Right atrium auricular region (tissue), 2 donors: ENCODE measurements at places on chromosomes 2 and 18. TPM values are rescaled to one million over a fixed set of nuclear protein-coding genes. Genes with fewer than 3 reads are reported as not detected.
A peak's percentile ranks its signal among the peaks of the same experiment; 100 is the strongest.

GRCh38 chr2:172038121-172038520 is 38.4 kb downstream of the METAP1D start:
- no peaks in the 10 kb centered on the region for H3K27me3 ChIP-seq
- no peak overlapping the region for H3K27ac ChIP-seq
- H3K4me3 ChIP-seq: no peak overlapping the region
- H3K4me1 ChIP-seq: no peaks in the 10 kb centered on the region

- H3K27ac ChIP-seq: peak overlapping the region; percentile 51
- DNase-seq: no peak
- H3K36me3 ChIP-seq: no peaks in the 10 kb centered on the region
These were observed 52.8 kb upstream of the HAAO start for GRCh38 chr2:42844901-42845821.

GRCh38 chr2:70498528-70498927 is 55.1 kb downstream of the TGFA start:
- no peak overlapping the region for H3K4me3 ChIP-seq
- DNase-seq: no peak
- H3K27ac ChIP-seq: no peak overlapping the region

- no peaks in the 10 kb centered on the region for H3K27me3 ChIP-seq
- H3K4me1 ChIP-seq: no peaks in the 10 kb centered on the region
- no peak overlapping the region for H3K4me3 ChIP-seq
- H3K27ac ChIP-seq: no peak overlapping the region
- no peak for DNase-seq
These were observed 948.0 kb downstream of the DSC3 start for GRCh38 chr18:30094556-30094955.

GRCh38 chr2:101610750-101611315 is 86.7 kb upstream of the MAP4K4 start:
- no peak for DNase-seq
- no peaks in the 10 kb centered on the region for H3K4me1 ChIP-seq
- H3K27me3 ChIP-seq: no peaks in the 10 kb centered on the region
- H3K4me3 ChIP-seq: no peak overlapping the region
- no peaks in the 10 kb centered on the region for H3K36me3 ChIP-seq
- no peak overlapping the region for H3K27ac ChIP-seq

DNA sequence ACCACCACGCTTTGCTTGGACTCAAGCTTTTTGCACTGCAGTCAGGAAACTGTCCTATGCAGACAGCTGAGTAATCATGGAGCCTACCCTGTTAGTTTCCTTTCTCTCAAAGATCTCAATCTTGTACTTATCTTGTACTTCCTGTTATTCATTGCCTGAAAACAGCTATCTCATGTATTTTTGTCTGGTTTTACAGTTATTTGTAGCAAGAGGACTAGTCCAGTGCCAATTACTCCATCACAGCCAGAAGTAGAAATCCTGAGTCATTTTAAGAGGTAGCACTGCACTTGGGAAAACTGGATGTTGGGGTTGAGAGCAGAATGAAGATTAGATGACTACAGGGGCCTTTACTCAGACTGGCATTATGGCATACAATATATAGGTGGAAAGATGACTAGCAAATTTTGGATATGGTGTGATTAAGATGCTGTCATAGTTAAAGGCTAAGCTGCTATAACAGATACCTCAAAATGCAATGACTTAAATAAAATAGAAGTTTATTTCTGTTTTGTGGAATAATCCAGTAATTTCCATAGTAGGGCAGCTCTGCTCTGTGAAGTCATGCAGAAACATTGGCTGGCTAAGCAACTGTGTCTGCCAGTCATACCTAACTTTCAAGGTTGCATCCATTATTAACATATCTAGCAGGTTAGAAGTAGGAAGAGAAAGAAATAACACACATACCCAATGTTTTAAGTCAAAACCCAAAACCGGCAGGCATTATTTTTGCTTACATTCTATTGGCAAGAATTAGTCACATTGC is 21.1 kb upstream of the CHMP3 start:
- no peak overlapping the region for H3K27ac ChIP-seq
- no peaks in the 10 kb centered on the region for H3K36me3 ChIP-seq
- no peaks in the 10 kb centered on the region for H3K27me3 ChIP-seq
- H3K4me1 ChIP-seq: no peaks in the 10 kb centered on the region
- H3K4me3 ChIP-seq: no peak overlapping the region
- DNase-seq: no peak

DNA sequence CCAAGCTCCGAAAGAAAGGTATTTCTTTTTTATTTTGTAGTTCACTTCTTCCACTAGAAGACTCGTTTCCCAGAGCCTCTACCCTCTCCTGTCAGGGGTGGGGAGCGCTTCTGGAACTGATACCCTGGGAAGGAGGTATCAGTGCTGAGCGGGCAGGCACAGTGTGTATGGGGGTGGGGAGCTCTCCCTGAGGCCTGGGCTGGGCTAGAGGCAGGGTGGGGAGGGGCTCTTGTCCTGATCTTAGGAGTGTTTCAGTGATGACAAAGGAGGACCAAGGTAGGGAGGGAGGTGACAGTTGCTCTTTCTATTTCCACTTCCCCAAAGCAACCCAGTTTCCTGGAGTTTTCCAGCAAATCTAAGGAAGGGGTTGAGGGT is 65.4 kb downstream of the ARHGAP25 start:
- H3K27ac ChIP-seq: no peak overlapping the region
- peaks cover 6% of the 10 kb centered on the region for H3K4me1 ChIP-seq
- no peak for DNase-seq
- no peaks in the 10 kb centered on the region for H3K36me3 ChIP-seq

- H3K27ac ChIP-seq: no peak overlapping the region
- H3K4me3 ChIP-seq: no peak overlapping the region
- H3K27me3 ChIP-seq: no peaks in the 10 kb centered on the region
- no peaks in the 10 kb centered on the region for H3K4me1 ChIP-seq
These were observed 338.7 kb downstream of the HRH4 start for GRCh38 chr18:24799176-24799575.

DNA sequence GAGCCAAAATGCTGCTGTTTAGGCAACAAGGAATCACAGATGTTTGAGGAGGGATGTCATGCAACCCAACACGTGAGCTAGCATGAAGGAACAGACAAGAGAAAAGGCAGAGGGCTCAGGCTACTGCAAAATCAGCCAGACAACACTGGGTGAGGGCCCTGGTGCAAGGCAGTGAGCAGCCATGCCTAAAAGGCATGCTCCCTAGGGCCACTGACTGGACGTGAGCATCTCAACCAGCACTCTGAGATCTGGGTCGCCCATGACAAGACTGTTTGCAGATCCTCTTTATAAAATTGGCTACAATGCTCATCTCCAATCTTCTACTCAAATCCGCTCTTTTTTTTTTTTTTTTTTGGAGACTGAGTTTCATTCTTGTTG is 49.1 kb downstream of the KIAA2012 start:
- no peaks in the 10 kb centered on the region for H3K4me1 ChIP-seq
- H3K27ac ChIP-seq: no peak overlapping the region
- no peaks in the 10 kb centered on the region for H3K27me3 ChIP-seq
- no peaks in the 10 kb centered on the region for H3K36me3 ChIP-seq
- no peak for DNase-seq

GRCh38 chr18:79928563-79928960 is 22.9 kb downstream of the SLC66A2 start:
- H3K36me3 ChIP-seq: peaks cover 25% of the 10 kb centered on the region
- H3K27ac ChIP-seq: no peak overlapping the region
- no peak overlapping the region for H3K4me3 ChIP-seq
- no peak for DNase-seq

DNA sequence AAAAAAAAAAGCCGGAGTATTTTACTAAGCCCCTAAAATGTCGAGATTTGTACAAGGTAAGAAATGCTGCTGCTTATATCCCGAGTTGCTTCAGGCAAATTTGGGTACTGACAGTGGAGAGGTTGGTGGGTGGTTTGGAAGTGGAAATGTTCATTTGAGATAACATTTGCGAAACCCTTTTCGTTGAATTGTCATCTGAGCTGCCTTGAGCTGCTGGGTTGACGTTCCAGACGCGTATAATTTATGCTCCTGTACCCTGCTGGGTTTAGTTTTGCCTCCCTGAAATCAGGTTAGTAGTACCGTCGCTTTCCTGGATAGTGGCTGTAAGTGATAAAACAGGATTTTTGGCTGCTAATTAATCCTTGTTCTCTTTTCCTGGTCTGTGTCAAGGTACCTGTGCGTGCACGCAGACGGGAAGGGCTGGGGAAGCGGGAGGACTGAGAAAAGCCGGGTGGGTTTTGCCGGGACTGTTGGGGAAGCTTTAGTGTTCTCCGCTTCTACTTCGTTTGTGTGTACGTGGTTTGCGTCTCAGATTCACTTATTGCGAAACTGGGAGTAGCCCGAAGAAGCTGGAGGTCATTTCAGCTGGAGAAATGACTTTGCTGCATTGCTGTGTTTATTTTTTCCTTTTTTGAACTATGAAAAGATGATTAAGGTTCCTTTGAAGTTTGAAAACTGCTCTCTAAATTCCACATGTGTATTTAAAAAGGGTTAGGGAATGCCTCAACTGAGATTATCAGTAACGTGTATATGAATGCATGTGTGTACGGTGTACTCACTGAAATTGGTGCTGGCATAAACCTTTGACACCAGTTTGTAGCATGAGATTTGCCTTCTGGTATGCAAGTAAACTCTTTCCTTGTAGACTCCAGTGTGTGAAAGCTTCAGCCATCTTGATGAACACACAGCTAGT is 709 bp downstream of the UGP2 start:
- no peaks in the 10 kb centered on the region for H3K4me1 ChIP-seq

- H3K4me1 ChIP-seq: peaks cover 6% of the 10 kb centered on the region
- no peak overlapping the region for H3K27ac ChIP-seq
- H3K27me3 ChIP-seq: no peaks in the 10 kb centered on the region
- DNase-seq: no peak
These were observed 292.6 kb downstream of the SETBP1 start for GRCh38 chr18:44973282-44973681.

GRCh38 chr2:18545384-18545783 is 15.1 kb downstream of the RDH14 start:
- no peaks in the 10 kb centered on the region for H3K4me1 ChIP-seq
- no peaks in the 10 kb centered on the region for H3K36me3 ChIP-seq
- H3K27ac ChIP-seq: no peak overlapping the region
- DNase-seq: no peak
- no peak overlapping the region for H3K4me3 ChIP-seq
- H3K27me3 ChIP-seq: no peaks in the 10 kb centered on the region

GRCh38 chr18:58661423-58661822 is 9.8 kb upstream of the MALT1 start:
- no peak overlapping the region for H3K27ac ChIP-seq
- H3K4me3 ChIP-seq: no peak overlapping the region
- H3K4me1 ChIP-seq: peaks cover 2% of the 10 kb centered on the region
- no peak for DNase-seq

GRCh38 chr2:219405451-219405850 is 12.7 kb upstream of the DES start:
- no peaks in the 10 kb centered on the region for H3K27me3 ChIP-seq
- H3K4me1 ChIP-seq: no peaks in the 10 kb centered on the region
- no peak overlapping the region for H3K4me3 ChIP-seq
- H3K27ac ChIP-seq: peak overlapping the region; percentile 92

DNA sequence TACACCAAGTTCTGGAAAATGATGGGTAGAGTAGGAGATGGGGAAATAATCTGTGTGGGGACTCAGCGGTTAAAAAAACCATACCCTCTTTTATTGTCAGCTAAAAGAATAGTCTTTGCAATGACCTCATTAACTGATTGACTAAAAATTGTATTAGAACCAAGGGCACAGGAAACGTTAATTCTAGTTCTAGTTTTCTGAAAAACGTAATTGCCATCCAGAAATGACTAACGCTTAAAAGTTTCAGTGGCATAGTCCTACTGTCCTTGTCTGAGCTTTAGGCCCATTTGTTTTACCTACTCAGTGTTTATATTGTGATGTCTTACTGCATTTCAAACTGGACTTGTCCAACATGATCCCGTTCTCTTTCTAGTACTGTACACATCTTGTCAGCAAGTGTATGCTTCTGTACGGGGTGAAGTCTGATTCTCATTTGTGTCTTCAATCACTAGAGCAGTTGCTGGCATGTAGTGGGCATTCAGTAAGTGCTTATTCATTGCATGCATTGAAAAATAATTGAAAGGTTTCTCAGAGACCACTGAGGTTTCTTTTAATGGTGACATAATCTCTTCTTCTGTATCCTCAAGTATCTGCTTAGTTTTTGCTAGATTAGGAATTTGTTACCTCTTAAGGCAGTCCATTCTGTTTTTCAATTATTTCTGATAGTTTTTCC is 81.5 kb downstream of the ZNF407 start:
- H3K27me3 ChIP-seq: no peaks in the 10 kb centered on the region
- H3K36me3 ChIP-seq: peaks cover 5% of the 10 kb centered on the region
- H3K4me3 ChIP-seq: no peak overlapping the region
- no peaks in the 10 kb centered on the region for H3K4me1 ChIP-seq
- DNase-seq: no peak

GRCh38 chr2:5590886-5591285 is 101.3 kb upstream of the SOX11 start:
- H3K4me1 ChIP-seq: no peaks in the 10 kb centered on the region
- H3K27me3 ChIP-seq: no peaks in the 10 kb centered on the region
- H3K27ac ChIP-seq: no peak overlapping the region
- no peak for DNase-seq

DNA sequence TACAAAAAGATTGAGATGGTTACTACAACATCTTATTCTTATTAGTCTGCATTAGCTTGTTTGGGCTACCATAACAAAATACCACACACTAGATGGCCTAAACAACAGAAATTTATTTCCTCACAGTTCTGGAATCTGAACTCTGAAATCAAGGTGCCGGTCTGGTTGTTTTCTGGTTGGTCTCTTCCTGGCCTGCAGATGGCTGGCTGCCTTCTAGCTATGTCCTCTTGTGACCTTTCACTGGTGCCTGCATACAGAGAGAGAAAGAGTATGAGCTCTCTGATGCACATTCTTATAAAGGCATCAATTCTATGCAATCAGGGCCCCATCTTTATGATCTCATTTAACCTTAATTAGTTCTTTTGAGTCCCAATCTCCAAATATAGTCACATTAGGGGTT is 696.5 kb downstream of the TDRD15 start:
- no peak for DNase-seq
- no peaks in the 10 kb centered on the region for H3K4me1 ChIP-seq
- H3K36me3 ChIP-seq: no peaks in the 10 kb centered on the region
- H3K27me3 ChIP-seq: no peaks in the 10 kb centered on the region

PIGN gene
- total RNA-seq: 10.8 TPM

CIB4 gene
- total RNA-seq: not detected

APLF gene
- 4.2 TPM for total RNA-seq

FNDC4 gene
- total RNA-seq: 19.3 TPM

CXCR4 gene
- total RNA-seq: 12.4 TPM

KCNK3 gene
- total RNA-seq: 50.0 TPM

GPBAR1 gene
- total RNA-seq: 1.9 TPM

DSG1 gene
- 4.7 TPM for total RNA-seq

SCTR gene
- total RNA-seq: not detected

CNTNAP5 gene
- total RNA-seq: not detected

DAW1 gene
- total RNA-seq: not detected

ZNF396 gene
- total RNA-seq: 0.94 TPM

SFT2D3 gene
- 5.9 TPM for total RNA-seq

SLC38A11 gene
- total RNA-seq: not detected

CD8A gene
- total RNA-seq: 0.52 TPM

DLGAP1 gene
- total RNA-seq: 1.1 TPM

HSPE1 gene
- total RNA-seq: 122 TPM
